Stimulated activated CD8-positive, alpha-beta memory T cell treated with anti-CD3 and anti-CD28 coated beads, Interleukin-15, amount 100 ng/mL, for 48 hours (primary cell): ENCODE measurements at places on chromosomes 4 and X.

GRCh38 chr4:123477711-123478209 lies 81.2 kb downstream of the SPRY1 start:
- DNase-seq, result peak; percentile 57

DNA sequence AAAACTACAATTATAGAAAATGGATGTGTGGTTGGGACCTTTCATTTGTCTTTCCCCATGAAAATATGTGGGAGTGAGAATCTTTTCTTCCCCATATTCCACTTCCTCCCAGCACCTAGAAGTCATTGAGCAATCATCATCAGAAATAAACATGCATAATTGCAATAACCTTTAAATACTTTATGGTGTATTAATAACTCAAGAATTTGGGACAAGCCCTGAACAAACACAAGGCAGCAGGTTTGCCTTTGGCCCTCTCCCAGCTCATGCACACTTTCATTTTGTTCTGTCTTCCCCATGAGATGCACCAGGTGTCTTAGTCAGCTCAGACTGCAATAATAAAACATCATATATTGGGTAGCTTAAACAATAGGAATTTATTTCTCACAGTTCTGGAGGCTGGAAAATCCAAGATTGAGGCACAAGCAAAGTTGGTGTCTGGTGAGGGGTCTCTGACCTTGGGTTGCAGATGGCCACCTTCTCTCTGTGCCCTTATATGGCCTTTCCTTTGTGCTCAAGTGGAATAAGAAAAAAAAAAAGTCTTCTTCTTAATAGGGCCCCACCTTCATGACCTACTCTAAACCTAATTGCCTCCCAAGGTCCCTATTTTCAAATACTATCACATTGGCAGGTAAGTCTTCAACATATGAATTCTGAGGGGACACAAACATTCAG lies 34.7 kb upstream of the TMEM184C start:
- DNase-seq, result no peak

DNA sequence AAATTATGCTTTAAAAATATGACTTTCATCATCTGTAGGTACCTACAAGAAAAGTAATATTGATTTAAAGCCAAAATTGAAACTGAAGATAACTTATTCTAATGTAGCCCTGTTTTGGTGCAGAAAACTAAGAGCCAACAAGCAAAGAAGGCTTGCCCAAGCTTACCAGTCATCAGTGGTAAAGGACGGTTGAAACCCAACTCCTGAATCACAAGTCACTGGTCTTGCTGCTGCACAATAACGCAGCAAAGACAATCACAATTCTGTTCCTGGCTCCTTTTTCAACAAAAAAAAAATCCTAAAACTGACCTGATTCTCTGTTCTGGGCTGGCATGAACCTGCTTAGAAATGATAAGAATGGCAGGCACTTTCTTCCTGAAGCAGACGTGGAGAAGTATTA lies 34.5 kb downstream of the WDFY3 start:
- DNase-seq, result no peak

DNA sequence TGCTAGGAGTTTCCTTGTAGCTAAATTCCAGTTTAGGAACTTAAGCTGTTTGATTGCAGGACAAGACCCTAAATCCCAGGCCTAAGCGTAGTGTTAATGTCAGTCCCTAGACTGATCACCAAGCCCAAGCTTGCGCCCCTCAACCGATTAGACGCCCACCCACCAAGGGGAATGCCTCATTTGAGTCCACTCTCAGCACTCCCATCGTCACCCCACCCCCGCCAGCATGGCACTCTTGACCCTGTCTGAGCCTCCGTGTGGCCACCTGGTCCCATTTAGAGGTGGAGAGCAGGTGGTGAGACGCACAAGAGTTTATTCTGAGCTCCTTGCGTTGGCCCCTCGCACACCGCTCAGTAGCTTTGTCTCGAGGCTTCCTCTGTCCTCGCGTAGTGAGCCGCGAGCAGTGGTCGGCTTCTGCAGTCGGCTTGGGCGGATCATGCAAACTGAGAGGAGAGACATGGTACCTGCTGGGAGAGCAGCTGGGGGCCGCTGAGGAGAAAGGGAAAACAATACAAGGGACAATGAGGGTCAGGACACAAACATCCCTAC lies 48.5 kb upstream of the ZNF157 start:
- DNase-seq, result no peak

DNA sequence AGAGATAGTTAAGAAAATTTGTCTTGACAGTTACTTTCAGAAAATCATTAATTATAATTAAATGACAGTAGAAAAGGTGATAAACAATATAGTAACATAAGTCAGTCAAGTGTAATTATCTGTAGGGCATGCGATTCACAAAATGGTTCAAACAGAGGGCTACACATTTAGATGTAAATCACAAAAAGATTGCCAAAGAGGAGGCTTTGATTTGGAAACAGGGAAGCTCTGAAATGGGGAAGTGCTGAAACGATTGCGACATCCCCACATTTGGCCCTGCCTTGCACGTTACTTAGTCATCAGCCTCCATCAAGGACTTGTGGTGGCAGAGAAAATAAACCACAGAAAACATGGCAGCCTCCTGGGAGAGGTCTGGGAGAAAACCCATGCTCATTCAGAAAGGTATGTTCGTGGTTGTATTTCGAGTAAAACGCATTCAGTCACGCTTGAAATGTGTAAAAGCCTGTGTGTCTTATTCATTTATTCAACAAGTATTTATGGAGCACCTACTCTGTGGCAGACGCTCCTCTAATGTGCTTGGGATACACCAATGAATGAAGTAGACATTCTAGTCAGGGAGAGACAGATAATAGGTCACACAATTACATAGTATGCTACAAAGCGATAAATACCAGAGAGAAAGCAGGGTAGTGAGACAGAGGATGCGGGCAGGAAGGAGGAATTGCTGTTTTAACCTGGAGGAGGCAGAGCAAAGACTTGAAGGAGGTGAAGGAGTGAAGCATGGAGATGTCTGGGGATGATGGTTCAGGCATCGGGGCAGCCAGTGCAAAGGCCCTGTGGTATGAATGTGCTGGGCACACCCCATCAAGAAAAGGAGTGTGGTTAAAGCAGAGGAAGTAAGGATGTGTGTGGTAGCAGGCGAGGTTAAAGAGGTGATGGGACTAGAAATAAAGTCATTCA lies 7.8 kb downstream of the RBM47 start:
- DNase-seq, result no peak

DNA sequence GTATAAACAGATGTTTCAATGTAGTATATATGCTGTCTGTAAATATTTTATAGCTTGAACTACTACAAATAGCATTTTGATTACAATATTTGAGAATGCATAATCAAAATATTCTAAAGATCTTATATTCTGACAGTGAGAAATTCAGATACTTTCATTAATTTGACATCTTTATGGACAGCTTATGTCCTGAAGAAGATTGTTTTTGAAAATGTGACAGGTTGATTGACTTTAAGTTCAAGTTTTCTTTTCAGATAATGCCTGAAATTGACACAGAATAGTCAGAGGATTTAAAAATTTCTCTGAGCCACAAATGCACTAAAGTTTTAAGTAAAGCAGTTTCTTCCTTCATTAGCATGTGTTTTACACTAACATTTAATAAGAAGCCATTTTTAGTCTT lies 799.8 kb downstream of the CCSER1 start:
- DNase-seq, result no peak

DNA sequence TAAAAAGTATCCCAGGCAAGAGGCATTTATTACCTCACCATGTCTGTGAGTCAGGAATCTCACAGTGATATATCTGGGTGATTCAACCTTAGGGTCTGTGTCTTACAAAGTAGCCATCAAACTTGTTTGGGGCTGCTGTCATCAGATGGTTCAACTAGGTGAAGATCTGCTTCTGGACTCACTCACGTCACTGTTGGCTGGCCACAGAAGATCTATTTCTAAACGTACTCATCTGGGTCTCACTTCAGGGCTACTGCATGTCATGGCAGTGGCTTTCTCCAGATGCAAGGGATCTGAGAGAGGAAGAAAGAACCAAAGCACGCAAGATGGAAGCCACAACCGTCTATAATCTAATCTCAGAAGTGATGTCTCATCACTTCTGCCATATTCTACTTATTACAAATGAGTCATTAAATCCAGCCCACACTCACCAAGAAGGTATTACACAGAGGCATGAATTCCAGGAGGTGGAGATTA lies 267.8 kb upstream of the ANKRD50 start:
- no peak for DNase-seq

GRCh38 chr4:173002830-173003561 lies 165.6 kb upstream of the GALNT7 start:
- no peak for DNase-seq

DNA sequence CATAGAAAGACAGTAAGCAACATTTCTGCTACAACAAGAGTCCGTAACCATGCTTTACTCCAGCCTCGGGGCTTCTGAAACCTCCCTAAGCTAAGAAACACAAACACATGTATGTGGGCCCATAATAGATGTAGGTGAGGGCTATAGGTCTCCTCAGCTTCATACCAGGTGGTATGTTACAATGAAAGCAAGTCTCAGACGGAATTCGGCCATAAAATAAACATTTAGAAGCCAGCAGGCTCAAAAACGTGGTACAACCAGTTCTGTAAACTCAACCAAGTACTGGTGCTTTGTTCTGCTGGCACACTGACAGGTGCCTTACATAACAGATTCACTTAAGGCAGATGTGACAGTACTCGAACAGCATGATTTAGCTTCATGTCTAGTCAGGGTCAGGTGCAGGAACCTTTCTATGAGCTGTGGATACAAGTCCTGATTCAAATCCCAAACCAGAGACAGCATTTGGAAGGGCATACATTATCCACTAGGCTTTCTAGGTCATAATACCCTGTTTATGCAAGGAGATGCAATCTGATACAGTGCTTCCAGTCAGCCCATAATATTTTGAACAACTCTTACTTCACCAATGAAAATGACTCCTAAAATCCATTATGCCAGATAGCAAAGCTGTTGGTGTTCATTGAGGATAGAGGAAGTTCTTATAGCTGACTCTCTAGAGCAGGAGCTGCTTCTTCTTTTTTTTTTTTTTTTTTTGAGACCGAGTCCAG lies 113.8 kb upstream of the ENPP6 start:
- no peak for DNase-seq

GRCh38 chrX:109374262-109374960 lies 107.5 kb downstream of the GUCY2F start:
- DNase-seq, result no peak

- no peak for DNase-seq
Measured at GRCh38 chr4:176539785-176540175, 220.0 kb downstream of the SPCS3 start.

- no peak for DNase-seq
Measured at GRCh38 chr4:13483768-13484121, 395 bp downstream of the RAB28 start.

DNA sequence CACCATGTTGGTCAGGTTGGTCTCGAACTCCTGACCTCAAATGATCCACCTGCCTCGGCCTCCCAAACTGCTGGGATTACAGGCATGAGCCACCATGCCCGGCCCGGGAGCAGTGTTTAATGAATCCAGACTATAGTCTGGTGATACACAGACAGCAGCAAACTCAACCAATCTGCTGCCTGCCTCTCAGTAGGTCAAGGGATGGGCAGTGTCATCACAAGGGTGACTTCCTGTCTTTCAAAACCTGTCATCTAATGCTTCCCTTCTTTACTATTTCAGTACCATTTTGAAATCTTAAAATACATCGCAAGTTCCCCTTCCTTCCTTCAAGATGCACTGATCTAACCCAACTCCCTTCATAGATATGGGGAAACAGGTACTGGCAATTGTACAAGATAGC lies 8.4 kb downstream of the RPL39 start:
- DNase-seq, result no peak

DNA sequence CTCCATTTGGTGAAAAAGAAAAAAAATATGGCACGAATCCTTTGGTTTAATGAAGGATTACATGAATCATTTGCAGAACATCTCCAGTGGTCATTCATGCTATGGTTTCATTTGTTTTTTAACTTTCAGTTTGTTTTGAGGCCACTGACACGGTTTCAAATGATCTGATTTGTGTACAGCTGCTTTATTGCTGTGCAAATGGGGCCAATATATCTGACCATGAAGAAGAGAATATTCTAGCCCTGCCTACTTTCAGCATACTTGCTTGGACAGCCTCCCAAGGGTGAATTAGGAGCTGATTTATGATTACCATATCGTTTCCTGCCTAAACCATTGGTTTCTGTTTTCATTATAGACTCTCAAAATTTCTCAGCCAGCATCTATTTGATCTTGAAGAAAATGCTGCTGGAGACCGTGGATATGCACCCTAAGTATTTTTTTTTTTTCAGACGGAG lies 30.7 kb downstream of the SPARCL1 start:
- no peak for DNase-seq

- no peak for DNase-seq
Measured at GRCh38 chr4:6290769-6291547, 21.3 kb downstream of the WFS1 start.

- DNase-seq, result no peak
Measured at GRCh38 chrX:155441097-155441496, 17.3 kb downstream of the F8A3 start.

DNA sequence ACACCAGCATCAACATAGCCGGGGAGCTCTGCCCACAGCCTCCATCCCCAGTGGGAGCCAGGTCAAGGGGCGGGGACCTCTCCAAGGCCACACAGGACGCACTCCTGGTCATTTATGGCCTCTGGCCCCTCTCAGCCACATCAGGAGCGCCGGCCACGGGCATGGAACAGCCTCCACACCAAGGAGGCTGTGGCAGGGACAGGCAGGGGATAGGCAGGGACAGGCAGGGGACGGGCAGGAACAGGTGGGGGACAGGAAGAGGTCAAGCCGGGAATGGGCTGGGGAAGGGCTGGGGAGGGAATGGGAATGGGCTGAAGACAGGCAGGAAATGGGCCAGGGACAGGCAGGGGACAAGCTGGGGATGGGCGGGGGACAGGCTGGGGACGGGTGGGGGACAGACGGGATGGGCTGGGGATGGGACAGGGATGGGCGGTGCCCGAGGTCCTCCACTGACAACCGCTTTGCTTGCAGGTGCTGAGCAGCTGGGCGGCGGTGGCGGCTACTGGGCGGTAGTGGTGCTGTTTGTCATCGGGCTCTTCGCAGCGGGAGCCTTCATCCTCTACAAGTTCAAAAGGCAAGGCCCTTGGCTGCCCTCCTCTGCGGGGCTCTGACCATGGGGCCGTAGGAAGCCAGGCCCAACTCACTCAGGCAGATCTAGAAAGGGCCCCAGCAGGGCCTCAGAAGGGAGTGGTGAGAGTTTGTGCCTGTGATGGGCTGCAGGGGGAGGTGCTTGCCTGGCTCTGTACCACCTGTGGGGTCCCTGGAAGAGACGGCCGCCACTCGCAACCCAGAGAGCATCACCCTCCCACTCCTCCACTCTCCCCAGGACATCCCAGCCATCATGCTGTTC lies 205.6 kb downstream of the AFAP1 start:
- DNase-seq, result no peak

- no peak for DNase-seq
Measured at GRCh38 chr4:167079762-167080161, 154.5 kb downstream of the SPOCK3 start.

DNA sequence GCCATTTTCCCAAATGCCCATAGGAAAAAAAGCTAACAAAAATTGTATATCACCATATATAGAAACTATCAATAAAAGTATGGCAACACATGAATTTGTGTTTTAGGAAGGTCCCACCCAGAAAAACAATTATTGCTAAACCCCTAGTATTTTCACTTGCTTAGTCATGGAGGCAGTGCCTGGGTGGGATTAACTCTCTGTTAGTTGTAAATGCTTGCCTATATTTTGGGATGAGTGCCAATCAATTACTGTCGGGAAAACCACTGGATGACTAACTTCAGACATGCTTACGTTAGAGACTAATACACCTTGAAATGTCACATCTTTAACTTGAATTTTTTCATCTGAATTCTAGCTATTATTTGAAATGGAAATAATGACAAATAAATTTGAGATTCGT lies 33.9 kb downstream of the TMPRSS11A start:
- DNase-seq, result no peak

GRCh38 chr4:140028676-140029517 lies 125.1 kb downstream of the MAML3 start:
- DNase-seq, result no peak

GRCh38 chr4:137707626-137708025 lies 175.3 kb upstream of the PCDH18 start:
- no peak for DNase-seq
